ENCODE measurements at places on chromosomes 1 and 21.

- no peak for DNase-seq
These were observed 293.9 kb downstream of the BRINP2 start for GRCh38 chr1:177464686-177465085.

DNA sequence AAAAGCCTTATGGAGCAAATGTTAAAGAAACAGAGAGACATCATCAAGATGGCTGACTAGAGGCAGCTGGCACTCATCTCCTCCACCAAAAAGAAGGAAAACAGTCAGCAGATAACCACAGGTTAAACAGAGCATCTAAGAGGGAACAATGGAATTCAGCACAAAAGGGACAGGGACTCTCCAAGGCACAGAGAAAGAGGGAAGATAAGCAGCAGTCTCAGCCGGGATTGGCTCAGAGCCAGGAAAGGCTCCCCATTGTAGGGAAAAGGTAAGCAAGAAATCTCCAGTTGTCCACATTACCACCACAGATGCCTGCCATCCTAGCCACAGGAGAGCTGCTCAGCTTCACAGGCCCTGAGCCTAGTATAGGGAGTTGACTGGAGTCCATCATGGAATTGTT lies 605.5 kb downstream of the SMYD3 start:
- DNase-seq: no peak

GRCh38 chr1:61353797-61354406 lies 271.5 kb downstream of the NFIA start:
- DNase-seq: no peak

GRCh38 chr1:27588256-27589232 lies 15.4 kb downstream of the AHDC1 start:
- no peak for DNase-seq

GRCh38 chr1:15911927-15912326 lies 64.0 kb downstream of the ZBTB17 start:
- DNase-seq: no peak

DNA sequence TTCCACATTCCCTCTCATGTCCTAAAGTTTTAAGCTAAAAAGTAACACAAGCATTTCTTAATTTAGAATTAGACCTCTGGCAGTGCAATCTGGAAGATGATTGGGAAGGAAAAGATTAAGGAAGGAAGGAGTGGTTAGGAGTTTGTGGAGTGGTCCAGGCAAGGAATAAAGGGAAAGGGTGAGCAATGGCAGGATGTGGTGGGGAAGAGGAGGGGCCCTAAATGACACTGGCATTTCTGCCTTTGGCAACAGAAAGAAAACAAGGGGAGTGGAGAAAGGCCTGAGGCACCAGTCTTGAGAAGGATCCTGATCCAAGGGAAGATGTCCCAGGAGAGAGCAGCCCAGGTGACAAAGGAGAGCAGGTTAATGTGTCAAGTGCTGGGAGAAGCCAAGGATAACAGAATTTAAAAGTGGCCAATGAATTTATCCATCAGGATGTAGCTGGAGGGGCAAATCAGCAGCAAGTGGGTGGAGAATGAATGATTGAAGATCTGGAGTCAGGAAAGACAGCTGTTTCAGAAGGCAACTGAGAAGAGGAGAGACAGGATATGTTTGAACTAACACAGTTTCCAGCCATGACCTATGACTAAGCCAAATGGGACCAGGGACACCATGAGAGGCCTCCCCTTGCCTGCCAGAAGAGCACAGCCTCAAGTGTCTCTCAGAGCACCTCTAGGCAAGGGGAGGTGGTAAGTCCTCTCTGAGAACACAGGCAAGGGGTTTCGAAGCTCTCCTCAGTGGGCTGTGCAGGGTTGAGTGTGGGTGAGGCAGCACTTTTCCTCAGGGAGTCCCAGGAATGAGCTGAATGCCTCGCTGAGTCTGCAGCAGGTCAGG lies 20.9 kb upstream of the LY9 start:
- DNase-seq: no peak

- DNase-seq: no peak
These were observed 45.5 kb downstream of the VPS13D start for GRCh38 chr1:12275370-12275769.
